ENCODE measurements at places on chromosomes 5 and 9.

GRCh38 chr9:130288393-130288792 is 22.8 kb downstream of the HMCN2 start:
- DNase-seq: no peak

- peak; percentile 55 for DNase-seq
These were observed 626 bp upstream of the FST start for GRCh38 chr5:53479590-53480415.

DNA sequence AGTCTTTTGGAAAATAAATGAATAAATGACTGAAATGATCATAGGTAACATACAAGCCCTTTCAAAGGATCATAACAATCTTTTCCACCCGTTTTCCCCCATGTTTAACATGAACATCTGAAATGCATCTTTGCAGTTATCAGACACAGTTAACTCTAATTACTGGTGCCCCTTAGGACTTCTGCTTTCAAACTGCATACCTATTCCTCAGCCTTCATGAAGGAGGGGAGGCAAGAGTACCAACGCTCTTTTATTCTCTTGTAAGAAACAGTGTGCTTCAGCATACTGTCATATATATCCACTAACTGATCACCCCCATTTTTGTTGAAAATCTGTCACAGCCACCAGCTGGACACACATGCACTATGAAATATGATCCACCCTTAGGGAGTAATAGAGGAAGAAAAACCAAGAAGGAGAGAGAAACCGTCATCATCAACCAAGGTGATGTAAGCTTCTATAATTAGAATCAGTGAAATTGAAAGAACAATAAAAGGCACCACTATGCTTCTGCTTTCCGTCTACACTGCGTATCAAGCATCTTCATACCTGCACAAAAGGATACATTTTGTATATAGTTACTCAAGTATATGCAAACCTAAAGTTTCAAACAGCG is 98.7 kb downstream of the RAPGEF6 start:
- no peak for DNase-seq

GRCh38 chr5:142108432-142109330 is at the start of gene NDFIP1:
Gene NDFIP1 (plus strand): TSS chr5:142108779. CDS start chr5:142108975, 196 bp downstream.
- DNase-seq: peak; percentile 67

DNA sequence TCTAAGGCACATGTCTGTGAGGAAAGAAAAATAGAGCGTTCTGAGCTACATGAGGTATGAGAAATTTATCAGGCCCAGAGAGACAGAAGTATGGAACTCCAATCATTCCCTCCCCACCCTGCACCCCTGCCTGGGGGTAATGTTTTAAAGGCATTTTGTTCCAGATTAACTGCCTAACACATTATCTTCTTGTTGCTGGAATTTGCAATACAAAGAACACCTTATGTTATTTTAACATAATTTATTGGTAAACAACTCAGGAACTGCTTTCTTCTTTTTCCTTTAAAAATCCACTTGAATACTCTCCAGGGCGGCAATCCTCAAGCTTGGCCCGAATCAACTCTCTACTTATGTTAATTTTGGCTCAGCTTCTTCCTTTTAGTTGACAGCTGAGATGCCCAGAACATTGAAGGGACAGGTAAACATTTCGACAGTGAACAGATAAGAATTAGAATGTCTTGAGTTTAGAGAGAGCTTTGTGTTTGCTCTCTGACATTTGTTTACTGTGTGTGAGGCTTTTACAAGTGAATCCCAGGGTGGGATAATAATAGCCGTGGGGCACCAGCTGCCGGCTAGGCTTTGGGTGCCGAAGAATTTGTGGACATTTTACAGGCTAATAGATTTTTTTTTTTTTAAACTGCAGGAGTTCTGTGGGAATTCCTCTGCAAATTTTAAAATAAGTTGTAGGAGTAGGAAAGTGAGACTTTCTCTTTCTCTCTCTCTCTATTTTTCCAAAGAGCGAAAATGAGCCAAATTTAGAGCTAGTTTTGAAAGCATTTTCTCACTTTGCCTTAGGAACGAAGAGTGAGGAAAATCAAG is 96.4 kb upstream of the TAF11L2 start:
- DNase-seq: no peak

DNA sequence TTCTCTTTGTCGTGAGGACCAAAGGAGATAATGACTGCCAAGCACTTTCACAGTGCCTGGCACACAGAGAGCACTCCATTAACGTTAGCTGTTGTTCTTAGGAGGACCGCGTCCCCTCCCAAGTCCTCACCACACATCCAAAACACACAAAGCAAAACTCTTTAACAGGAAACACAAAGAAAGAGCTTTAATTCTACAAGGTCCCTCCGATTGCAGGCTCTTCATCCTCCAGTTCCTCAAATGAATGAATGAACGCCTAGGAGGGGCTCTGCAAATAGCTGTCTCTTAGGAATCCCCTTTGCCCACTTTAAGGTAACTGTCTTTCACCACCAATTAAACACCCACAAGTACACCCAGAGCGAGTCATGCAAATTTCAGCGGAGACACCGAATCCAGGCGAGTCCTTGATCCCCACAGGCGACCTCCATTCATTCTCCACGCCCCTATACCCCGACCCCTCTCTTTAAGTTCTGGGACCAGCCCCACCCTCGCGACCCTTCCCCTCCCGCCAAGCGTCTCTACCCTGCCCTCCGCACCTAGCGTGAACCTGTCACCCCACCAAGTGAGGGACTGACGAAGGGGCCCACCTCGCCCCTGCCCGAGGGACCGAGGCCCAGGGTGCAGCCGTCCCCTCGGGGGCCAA is 644 bp downstream of the TSC1 start:
- no peak for DNase-seq

DNA sequence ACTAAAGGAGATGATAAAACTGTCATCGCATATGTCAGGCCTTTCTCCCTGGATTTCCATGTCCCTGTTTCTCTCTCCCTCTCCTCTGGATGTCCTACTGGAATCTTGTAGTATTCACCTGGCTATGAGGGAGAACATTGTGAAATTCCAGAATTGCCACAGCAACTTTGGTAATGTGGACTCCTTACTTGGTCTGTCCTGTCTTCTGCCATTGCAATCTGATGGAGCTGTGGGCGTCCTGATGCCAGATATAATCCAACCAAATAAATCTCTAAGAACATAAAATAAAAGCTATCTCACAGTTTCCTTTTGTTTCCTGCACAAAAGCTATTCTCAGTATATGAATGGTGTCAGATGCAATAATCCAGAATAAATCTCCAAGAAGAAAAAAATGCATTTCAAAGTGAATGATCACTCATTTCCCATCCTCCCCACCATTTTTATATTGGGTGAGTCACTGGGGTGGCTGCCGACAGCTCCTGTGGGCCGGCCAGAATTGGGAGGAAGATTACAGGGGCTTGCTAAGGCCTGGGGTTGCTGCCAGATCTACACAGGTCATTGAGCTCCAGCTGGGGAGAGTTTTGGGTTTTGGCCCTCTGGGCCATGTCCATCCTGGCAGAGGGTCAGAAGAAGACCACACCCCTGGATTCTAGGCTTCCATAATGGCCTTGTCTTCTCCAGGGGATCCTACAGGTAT is 160.7 kb upstream of the PITX1 start:
- no peak for DNase-seq

DNA sequence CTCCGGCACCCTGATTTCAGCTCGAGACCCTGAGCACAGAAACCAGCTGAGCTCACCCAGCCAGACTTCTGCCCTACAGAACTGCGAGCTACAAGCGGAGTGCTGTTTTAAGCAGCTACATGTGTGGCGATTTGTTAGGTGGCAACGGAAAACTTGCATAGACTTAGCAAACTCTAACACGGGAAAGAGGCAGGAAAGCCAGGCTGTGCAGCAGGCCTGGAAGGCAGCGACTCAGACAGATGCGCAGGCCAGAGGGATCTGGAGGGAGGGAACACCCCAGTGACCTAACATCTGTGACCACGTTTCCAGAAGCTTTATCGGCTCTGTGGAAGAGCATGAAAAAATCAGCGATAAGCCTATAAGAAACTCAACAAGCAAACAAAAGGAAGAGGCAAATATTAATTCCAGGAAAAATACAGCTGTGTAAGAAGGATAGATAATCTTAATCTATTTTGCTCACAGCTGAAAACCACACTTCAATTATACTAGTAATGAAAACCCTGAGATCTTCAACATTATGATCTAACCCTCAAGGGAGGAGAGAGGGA is 11.0 kb downstream of the UBAC1 start:
- DNase-seq: no peak

DNA sequence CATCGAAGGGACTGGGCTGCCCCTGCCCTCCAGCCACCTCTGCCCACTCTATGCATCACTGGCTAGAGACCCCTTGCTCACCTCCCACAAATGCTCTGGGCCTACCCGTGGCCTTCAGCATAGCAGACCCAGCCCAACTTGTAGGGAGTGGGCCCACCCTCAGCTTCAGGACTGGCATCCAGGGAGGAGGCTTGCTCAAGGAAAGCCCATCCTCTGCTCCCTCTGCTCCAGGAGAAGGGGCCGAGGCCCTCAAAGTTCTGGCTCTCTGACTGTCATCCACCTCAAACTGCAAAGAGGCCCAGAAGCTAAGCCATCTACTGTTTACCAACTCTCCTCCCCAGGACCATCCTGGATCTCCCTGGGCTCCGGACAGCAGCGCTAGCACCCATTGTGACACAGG is 84.5 kb downstream of the C5orf15 start:
- no peak for DNase-seq

- DNase-seq: no peak
These were observed 249.9 kb downstream of the MARCHF11 start for GRCh38 chr5:15929611-15930263.

- DNase-seq: no peak
These were observed 28.3 kb downstream of the PRRX2 start for GRCh38 chr9:129693741-129694140.
